ENCODE measurements at places on chromosomes 1 and 21.

GRCh38 chr1:155241069-155241679, 14.1 kb downstream of the ENTREP3 start:
- peak; percentile 80 for DNase-seq

GRCh38 chr1:43980255-43981134, 1.5 kb downstream of the B4GALT2 start:
- DNase-seq = no peak

DNA sequence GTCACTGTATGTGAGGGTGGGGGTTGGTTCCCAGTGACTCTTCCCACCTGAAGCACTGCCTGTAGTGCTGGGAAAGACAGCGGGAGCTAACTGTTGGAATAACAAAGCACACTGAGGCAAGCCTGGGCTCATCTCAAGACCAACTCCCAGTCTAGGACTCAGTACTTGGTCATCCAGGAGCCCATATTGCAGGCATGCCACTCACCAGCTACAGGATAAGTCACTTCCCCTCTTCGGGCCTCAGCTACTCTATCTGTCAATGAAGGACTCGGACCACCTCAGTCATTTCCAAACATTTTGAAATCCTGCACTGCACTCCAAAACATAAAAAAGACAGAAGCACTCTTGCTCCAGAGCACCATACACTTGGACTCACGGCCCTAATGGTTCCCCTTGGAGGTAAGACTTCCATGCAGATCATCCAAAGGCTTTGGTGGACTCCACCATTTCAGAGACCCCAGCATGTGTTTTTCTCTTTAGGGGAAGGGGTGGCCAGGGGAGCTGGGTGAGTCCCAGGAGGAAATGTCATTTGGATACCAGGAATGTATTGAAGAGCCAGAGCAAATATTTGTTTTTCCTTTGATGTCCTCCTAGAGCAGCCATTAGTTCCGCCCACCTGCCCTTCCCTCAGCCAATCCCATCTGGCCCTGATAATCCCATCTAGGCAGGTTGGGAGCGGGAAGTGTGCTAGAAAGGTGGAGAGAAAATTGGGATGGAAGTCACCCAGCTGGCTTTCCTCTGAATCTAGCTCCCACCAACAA, 3.1 kb downstream of the NUAK2 start:
- no peak for DNase-seq

- no peak for DNase-seq
Measured at GRCh38 chr21:41868062-41868710, 11.0 kb downstream of the PRDM15 start.

- DNase-seq = no peak
Measured at GRCh38 chr1:39808784-39809517, 20.3 kb upstream of the BMP8B start.

- no peak for DNase-seq
Measured at GRCh38 chr1:47984175-47984789, 12.9 kb downstream of the TRABD2B start.

DNA sequence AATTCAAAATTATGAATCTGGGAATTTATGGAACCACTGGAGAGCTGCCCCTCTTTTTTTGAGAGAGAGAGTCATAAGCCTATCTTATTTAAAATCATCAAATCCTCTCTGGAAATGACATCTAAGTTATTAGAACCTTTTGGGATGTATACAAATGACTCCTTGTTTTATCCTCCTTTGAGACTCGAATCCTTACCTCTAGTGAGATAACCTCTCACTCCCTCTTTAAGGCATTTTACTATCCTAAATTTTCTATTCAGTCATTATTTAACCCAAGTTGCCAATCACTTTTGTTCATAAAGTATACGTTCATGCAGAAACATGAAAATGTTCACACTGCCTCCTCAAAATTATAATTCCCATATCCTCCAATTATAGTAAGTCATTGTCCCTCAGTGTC, 313.6 kb upstream of the C1orf87 start:
- DNase-seq = no peak

- no peak for DNase-seq
Measured at GRCh38 chr1:29502911-29503840, 266.9 kb downstream of the PTPRU start.

GRCh38 chr1:82704966-82705365, 904.2 kb downstream of the ADGRL2 start:
- DNase-seq = no peak

GRCh38 chr21:31298618-31299269, 45.3 kb downstream of the TIAM1 start:
- no peak for DNase-seq

- no peak for DNase-seq
Measured at GRCh38 chr1:240190881-240191401, 99.3 kb downstream of the FMN2 start.

DNA sequence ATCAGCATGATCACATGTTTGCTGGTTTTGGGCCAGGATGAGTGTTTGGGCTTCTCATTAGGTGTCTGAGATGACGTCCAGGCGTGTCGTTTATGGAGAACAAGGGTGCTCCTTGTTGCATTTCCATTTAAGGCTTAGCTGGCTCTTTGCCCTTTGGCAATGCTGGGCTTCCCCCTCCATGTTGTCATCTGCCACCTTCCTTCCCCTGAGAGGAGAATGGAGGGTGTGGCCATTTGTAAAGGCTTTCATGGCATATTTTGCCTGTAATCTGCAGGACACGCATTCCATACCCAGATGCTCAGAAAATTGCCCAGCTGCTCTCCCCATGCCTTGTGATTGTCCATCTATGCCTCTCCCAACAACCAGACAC, 27.7 kb downstream of the PKP1 start:
- DNase-seq = no peak

- no peak for DNase-seq
Measured at GRCh38 chr1:238672262-238672661, 714.1 kb upstream of the CHRM3 start.

GRCh38 chr1:19272064-19272463, 16.5 kb downstream of the AKR7A3 start:
- no peak for DNase-seq

- no peak for DNase-seq
Measured at GRCh38 chr21:20106368-20106767, 891.8 kb upstream of the NCAM2 start.

DNA sequence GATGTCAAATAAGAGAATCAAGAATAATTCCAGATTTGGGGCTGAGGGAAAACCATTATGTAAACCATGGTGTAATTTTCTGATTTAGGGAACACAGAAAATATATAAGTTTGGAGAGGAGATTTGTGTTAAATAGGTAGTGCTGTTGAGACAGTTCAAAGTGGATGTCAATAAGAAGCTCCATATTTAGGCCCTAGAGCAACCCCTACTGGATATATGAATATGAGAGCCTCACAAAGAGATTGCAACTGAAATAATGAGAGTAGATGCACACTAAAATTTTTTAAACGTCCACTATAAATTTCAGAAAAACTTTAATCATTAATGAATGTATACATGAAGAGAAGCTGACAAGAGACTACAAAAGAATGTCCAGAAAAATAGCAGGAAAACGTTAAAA, 1447.8 kb upstream of the PRMT6 start:
- no peak for DNase-seq

- DNase-seq = no peak
Measured at GRCh38 chr1:71463144-71463543, 382.3 kb upstream of the ZRANB2 start.

GRCh38 chr1:185045814-185046492, 595 bp downstream of the RNF2 start:
- DNase-seq = no peak

DNA sequence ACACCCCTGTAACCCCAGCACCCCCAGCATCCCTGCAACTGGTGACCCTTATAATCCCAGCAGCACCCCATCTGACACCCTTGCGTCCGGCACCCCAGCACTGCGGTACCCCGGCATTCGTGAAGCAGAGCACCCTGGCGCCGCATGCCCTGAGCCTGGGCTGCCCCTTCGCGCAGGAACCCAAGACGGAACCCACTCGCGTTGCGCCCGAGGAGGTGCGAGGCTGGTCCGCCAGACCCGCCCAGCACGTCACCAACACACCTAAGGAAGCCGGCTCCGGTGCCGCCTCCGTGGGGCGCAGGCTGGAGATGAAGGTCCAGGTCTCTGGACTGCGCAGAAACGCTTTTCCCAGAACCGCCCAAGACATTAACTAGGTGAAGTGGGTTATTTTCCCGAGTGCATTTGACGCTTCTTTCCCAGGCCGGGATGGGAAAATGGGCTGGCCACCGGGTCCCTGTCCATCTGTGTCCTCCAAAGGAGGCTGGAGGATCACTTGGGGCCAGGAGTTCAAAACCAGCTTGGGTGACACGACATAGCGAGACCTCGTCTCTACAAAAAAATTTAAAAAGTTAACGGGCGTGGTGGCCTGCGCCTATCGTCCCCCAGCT, 15.9 kb upstream of the RNF187 start:
- no peak for DNase-seq

- no peak for DNase-seq
Measured at GRCh38 chr1:57061369-57061768, 95.6 kb upstream of the C8B start.

DNA sequence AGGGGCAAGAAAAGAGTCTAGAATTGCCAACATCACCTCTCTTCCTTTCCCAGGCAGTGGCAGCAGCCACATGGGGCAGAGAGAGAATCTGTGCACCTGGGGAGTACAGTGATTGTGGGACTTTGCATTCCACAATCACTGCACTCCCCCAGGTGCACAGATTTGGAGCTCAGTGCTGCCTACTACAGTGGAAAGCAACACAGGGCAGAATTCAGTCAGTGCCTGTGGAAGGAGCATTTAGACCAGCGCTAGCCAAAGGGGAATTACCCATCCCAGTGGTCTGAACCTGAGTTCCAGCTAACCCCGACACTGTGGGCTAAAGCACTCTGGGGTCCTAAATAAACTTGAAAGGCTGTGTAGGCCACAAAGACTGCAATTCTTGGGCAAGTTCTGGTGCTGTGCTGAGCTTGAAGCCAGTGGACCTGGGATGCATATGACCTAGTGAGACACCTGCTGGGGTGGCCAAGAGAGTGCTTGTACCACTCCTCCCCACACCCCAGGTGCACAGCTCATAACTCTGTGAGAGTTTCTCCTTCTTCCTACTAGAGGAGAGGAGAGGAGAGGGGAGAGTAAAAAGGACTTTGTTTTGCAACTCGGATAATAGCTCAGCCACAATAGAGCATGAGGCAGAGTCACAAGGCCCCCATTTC, 50.3 kb downstream of the NUP210L start:
- no peak for DNase-seq

Measured in hypothalamus (tissue), 51 donors.